ENCODE measurements at places on chromosomes 12 and 14. TPM values are rescaled to one million over a fixed set of nuclear protein-coding genes. Genes with fewer than 3 reads are reported as not detected.

Gene HOXC6
- total RNA-seq, result 5.6 TPM

Gene TAS2R30
- not detected for total RNA-seq

Gene RPGRIP1
- 0.15 TPM for total RNA-seq

Gene GLT8D2
- 0.16 TPM for total RNA-seq

Gene KLRD1
- total RNA-seq, result not detected

Gene CLECL1
- total RNA-seq, result not detected

Gene DCN
- total RNA-seq, result not detected

Gene EIF2S3B
- 0.66 TPM for total RNA-seq

Gene IAPP
- total RNA-seq, result not detected

Measured in A549 treated with dexamethasone at 1 μM for 4 hours (cell line).